ENCODE measurements at places on chromosomes 4 and X.

GRCh38 chr4:6105311-6105911 lies 87.2 kb upstream of the C4orf50 start:
- no peak for DNase-seq

DNA sequence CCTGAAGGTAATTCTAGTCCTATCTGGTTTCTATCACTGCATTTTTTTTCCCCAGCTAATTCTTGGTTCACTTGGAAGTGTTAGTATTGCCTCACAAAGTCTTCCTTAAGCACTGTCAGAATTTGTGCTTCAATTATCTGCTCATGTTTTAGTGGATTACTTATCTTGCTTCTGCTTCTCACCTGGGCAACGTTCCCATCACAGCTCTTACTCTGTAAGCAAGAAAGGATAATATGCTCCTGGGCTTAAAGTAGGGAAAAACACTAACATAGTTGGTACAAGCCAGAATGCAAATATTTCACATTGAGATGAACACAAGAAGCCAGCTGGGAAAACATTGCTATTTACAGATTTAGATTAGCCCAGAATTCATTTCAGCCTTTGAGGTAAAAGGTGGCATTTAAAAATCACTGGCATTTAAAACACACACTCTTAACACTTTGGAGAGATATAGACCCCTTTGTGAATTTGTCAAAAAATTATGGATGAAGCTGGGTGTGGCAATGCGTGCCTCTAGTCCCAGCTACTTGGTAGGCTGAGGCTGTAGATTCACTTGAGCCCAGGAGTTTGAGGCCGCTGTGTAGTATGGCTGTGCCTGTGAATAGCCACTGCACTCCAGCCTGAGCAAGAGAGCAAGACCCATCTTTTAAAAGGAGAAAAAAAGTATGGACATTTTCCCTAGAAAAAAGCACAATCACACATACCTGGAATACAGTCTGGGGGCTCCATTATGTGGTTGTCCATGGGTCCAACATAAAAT lies 6.6 kb upstream of the PTPN13 start:
- DNase-seq, result no peak

DNA sequence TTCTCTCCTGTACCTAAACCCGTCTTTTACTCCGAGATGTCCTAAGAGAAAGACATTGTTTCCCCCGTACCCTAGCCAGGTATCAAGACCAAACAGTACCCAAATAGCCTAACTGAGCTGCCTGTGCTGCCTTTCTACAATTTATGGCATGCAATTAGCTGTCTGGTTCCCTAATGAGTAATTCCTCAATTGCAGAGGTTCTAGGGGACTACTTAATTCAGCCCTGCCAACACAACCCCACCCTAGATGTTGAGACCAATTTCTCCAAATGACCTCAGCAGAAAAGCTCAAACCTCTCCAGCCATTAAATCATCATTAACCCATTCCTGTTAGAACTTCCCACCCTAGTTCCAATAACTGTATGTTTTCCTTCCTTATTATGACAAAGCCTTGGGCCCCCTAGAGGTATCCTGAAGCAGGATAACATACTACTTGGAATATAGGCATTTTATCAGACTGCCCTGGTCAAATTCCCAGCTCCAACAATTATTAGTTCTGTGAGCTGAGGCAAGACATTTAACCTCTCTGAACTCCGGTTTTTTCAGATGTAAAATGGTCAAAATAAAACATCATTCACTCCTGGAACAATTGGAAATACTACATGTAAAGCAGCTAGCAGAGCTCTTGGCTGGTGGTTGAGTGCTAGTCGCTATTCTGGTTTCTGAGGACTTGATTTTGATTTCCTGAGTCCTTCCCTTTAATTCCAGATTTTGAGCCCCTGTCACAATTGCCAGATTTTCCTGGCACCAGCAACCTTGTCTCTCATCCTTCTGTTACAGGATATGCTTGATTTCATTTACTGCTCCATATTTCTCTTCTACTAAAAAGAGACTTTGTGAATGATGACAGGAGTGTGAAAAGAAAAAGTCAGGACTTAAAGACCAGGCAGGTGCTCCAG lies 244.6 kb upstream of the TENM3 start:
- DNase-seq, result no peak

GRCh38 chrX:154718616-154719015 lies 32.3 kb downstream of the GAB3 start:
- DNase-seq, result no peak

GRCh38 chrX:40415675-40416074 lies 165.1 kb upstream of the ATP6AP2 start:
- DNase-seq, result no peak

DNA sequence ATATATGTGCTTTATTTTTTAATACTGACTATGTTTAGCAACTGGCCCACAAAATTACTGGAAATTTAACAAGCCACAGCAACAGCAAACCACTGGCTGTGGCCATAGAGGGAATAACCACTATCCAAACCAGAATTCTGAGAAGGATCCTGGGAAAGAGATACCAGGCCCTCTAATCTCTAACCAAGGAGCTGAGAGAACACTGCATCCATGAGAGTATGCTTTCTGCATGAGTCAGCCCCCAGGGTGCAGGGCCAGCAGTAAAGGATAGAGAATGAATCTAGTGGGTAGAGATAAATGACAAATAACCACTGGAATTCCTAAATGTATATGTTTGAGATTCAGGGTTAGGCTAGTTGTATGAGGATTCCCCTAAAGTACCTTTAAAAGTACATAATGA lies 221.8 kb downstream of the KIT start:
- no peak for DNase-seq

DNA sequence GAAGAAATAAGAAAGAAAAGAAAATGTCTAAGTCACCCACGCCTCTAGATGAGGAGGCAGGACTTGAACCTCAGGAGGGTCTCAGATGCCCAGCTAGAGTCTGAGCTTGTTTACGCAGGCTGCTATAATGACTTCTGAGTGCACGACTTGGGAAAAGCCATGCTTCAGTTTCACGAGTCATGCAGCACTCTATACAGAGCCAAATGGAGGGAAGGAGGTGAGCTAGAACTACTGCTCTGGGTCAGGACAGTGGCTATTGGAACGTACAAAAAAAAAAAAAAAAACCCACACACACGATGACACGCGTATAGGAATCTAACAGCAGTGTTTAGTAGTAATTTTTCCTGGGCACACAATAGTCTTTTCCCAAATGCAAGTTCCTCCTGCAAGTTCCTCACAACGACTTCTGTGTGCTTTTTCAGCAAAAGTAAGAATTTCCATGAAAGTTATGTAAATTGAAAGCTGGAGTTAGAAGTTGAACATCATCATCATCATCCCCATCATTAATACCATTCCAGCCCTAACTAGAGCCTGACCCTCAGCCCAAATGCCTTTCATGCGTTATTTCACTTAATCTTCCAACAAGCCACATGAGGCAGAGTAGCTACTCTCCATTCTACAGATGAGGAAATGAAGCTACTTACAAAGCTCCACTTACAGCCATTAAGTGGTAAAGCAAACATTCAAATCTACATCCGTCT lies 36.6 kb downstream of the IRF2 start:
- no peak for DNase-seq
